Mesothelial cell of epicardium (in vitro differentiated cells): ENCODE measurements at places on chromosomes 3 and 15. TPM values are rescaled to one million over a fixed set of nuclear protein-coding genes. Genes with fewer than 3 reads are reported as not detected.

GRCh38 chr3:5633960-5634359 is 446.5 kb downstream of the EDEM1 start:
- H3K27ac ChIP-seq, result no peak overlapping the region
- no peak for DNase-seq
- H3K4me1 ChIP-seq, result peaks cover 7% of the 10 kb centered on the region
- no peaks in the 10 kb centered on the region for H3K36me3 ChIP-seq
- no peak overlapping the region for H3K4me3 ChIP-seq
- H3K27me3 ChIP-seq, result no peaks in the 10 kb centered on the region

GRCh38 chr3:66520724-66521123 is 19.9 kb upstream of the LRIG1 start:
- no peak overlapping the region for H3K4me3 ChIP-seq
- no peaks in the 10 kb centered on the region for H3K4me1 ChIP-seq
- peaks cover 22% of the 10 kb centered on the region for H3K27me3 ChIP-seq
- no peak overlapping the region for H3K27ac ChIP-seq
- H3K36me3 ChIP-seq, result no peaks in the 10 kb centered on the region

DNA sequence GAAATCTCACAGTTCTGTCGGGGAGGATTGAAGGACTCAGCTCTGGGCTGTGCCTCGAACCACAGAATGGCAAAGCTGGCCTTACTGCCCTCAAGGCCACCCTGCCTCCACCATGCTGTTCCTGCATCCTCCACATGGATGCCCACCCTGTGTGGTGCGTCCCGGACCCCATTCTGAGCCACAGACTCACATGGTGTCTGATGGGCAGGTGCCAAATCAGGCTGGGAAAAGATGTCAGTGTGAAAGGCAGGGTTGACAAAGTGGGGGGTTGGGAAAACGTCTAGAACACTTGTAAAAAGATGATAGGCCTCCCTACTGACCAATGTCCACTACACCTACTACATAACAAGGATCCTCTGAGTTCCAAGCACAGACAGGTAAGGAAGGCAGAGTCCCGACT is 49.4 kb downstream of the TM2D3 start:
- H3K36me3 ChIP-seq, result no peaks in the 10 kb centered on the region
- no peak overlapping the region for H3K27ac ChIP-seq
- H3K4me3 ChIP-seq, result no peak overlapping the region
- DNase-seq, result no peak

- no peak overlapping the region for H3K27ac ChIP-seq
- no peak overlapping the region for H3K4me3 ChIP-seq
- DNase-seq, result no peak
These were observed 13.2 kb downstream of the MRAS start for GRCh38 chr3:138361561-138361971.

GRCh38 chr3:49119439-49119838 is 1.2 kb downstream of the USP19 start:
- no peaks in the 10 kb centered on the region for H3K27me3 ChIP-seq
- peaks cover 11% of the 10 kb centered on the region for H3K4me1 ChIP-seq
- H3K36me3 ChIP-seq, result peaks cover 21% of the 10 kb centered on the region
- peak overlapping the region; percentile 85 for H3K4me3 ChIP-seq
- peak overlapping the region; percentile 97 for H3K27ac ChIP-seq

DNA sequence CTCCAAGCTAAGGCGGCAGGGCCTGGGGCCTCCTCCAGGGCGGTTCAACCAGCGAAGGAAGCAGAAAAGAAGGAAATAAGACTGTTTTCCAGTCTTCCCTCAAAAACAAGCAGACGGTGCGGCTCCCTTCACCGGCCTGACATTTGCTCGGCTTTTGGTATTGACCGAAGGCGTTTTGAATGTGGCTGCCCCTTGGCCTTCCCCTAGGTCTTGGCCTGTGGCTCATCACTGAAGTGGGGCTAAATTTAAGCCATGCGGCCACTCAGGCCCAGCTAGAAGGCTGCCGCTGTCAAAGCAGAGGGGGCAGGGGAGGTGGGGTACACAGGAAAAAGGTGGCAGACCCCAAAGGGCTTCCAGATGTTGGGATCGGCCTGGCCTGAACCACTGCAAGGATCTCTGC is 86.2 kb downstream of the SRGAP3 start:
- H3K36me3 ChIP-seq, result no peaks in the 10 kb centered on the region
- no peaks in the 10 kb centered on the region for H3K27me3 ChIP-seq
- no peak for DNase-seq
- no peak overlapping the region for H3K27ac ChIP-seq
- no peak overlapping the region for H3K4me3 ChIP-seq
- peaks cover 6% of the 10 kb centered on the region for H3K4me1 ChIP-seq

Gene ISLR2
- total RNA-seq, result 1.3 to 1.9 TPM (median 1.4 TPM) in 3 replicates

Gene COL6A5
- 0.04 to 0.09 TPM (median 0.07 TPM) in 3 replicates for total RNA-seq

Gene SYNPR
- 3.7 to 3.8 TPM (median 3.7 TPM) in 3 replicates for total RNA-seq

Gene DNAH12
- total RNA-seq, result 0.29 to 0.60 TPM (median 0.43 TPM) in 3 replicates

Gene SPSB4
- total RNA-seq, result 12.9 to 15.4 TPM (median 13.1 TPM) in 3 replicates

Gene SLC28A1
- 0.16 to 0.24 TPM (median 0.20 TPM) in 3 replicates for total RNA-seq

Gene AGBL1
- 0.05 TPM in 1 of 3 replicates, not detected in the others for total RNA-seq

Gene C3orf80
- not detected in 3 replicates for total RNA-seq
